ENCODE measurements at places on chromosomes 4 and X.
A peak's percentile ranks its signal among the peaks of the same experiment; 100 is the strongest.

- DNase-seq = no peak
Observed at GRCh38 chr4:114281164-114281960, 301.9 kb upstream of the ARSJ start.

GRCh38 chr4:153809916-153810810, 21.3 kb upstream of the SFRP2 start:
- no peak for DNase-seq

- DNase-seq = no peak
Observed at GRCh38 chrX:41720125-41720779, 3.7 kb upstream of the GPR82 start.

- DNase-seq = no peak
Observed at GRCh38 chrX:129808158-129808828, 28.5 kb downstream of the SASH3 start.

DNA sequence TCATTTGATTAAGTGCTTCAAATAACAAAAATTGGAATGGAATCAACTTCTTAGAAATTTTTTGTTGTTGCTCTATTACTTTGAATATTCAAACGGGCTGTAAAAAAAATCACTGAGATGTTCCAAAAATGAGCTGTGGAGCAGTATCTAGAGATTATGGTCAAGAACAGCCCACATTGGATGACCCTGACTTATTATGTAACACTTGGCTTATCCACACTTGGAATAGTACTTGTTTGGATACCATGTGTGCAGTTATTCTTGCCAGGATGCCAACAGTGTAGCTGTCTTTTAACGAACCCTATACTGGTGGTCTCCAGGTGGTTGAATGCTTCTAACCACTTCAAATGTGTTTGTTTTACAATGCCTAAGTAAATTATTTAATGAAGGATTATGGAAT, 64.9 kb upstream of the CAMK2D start:
- no peak for DNase-seq

DNA sequence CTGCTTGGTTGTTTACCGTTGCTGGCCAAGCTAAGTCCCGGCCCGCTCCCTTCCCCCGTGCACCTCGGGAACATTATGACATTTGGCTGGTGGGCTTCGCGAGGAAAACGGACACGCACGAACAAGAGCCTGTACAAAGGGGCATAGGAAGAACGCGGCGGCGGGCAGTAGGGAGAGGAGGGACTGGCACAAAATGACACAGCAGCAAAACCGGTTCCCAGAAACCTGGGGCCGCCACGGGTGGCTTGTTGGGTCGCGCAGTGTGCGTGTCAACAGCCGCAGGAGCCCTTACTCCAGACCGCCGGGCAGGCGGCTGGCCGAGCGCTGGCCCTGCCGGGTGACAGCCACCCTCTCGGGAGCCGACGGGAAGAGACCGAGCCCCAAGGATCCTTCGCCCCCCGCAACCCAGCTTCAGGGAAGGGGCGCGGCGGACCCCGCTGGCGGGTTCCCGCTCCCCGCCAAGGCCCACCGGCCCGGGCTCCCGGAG, 1.6 kb upstream of the LIN54 start:
- peak; percentile 56 for DNase-seq

DNA sequence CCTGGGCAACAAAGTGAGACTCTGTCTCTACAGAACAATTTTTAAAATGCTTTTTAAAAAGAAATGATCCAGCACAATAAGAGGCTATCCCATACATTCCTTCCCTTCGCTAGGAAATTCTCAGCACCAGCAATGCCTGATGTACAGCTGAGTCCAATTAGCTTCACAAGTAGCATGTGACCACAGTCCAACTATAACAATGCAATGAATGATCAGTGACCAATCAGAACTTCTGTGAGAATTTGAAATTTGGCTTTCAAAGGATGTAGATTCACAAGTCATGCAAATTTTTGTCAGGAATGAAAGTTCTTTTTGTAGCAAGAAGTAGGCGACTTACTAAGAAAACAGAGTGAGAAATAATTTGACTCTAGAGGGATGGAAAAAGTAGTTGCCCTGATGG, 278.5 kb upstream of the UGT8 start:
- DNase-seq = no peak

DNA sequence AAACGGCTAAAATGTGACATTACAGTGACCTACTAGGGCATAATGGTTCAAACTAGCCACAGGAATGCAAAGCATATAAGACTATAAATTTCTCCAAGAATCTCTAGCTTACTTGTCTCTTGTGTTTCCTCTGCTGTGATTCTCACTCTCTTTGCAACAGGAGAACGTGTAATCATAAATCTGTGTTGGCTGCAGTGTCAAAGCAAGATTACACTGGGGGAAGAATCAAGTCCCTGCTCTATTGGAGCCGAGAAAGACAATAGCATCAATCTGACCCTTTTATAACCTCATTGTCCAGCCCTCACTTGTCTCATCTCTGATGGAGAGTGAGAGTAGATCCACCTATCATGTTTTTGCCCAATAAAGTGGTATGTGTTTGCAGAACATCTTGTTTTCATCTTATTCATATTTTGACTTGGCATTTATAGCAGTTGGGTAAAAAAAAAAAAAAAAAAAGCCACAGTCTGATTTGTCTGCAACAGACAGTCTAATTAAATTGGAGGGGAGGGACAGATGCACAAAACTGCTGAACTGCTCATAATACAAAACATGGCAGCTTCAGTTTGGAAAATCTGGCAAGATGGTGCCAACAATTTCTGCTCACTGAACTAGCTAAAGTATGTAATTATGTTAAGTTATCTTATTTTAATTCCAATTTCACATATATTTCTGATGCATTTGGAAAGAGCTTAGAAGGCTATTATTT, 165.0 kb upstream of the GABRA2 start:
- DNase-seq = no peak

DNA sequence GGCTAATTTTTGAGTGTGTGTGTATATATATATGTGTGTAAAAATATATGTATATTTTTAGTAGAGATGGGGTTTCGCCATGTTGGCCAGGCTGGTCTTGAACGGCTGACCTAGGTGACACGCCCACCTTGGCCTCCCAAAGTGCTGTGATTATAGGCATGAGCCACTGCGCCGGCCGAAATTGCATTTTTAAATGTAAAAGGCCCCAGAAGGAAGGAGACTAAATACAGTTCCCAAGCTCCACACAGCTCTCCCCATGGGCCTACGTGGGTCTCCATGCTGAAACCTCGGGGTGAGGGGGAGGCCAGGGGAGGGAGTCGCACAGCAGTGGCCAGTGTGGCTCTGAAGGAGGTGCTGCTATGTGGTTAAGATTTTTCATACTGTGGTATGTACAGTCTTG, 12.8 kb upstream of the CDKN2AIP start:
- no peak for DNase-seq

- DNase-seq = no peak
Observed at GRCh38 chrX:17456526-17456925, 81.5 kb downstream of the NHS start.

DNA sequence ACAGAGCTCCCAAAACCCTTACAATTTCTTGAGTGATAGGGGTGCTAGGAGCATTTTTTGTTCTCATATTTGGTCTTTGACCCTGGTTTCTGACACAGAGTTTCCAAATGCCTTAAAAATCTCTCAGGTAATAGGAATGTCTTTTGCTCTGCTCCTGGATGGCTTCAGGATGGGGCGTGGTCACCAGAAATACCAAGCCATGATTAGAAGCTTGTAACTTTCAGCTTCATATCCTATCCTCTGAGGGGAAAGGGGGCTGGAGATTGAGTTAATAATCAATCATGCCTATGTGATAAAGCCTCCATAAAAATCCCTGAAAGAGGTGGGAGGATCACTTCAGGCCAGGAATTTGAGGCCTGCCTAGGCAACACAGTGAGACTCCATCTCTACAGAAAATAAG, 34.6 kb upstream of the IL9R start:
- DNase-seq = no peak

GRCh38 chr4:185212581-185212980, 3.2 kb downstream of the SNX25 start:
- no peak for DNase-seq

DNA sequence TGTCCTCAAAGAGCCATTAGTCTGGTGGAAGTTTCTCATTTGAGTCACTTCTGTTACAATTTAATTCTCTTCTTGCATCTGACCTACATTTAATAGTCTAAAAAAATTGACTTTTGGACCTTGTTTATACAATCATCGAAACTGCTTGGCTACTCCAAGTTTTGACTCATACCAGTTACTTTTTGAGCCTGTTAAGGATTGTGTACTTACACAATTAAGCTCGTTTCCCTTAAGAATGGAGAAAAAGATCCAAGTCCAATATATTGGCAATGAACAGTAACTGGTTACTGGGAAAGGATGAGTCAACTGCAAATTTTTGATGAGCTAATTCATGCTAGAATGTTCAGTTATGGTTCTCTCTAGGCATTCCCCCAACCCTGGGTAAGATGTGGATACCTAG, 58.2 kb downstream of the DCX start:
- no peak for DNase-seq

GRCh38 chrX:11478911-11479310, 185.7 kb downstream of the AMELX start:
- DNase-seq = no peak

DNA sequence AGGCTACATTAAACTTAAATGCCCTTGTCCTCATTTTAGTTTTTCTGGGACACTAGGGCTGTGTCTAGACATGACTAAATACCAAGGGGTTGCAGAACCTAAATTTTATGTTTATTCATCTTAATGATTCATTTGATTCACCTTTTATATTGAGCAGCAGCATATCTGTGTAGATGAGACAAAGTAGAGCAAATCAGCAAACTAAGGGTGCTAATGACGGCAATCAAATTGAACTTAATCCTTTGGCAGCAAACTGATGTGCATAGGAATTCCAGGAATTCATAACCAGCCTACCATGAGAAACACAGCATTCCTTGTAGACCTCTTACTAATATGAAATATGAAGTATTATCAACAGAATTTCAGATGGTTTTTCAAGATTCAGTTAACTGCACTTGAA, 25.1 kb downstream of the EPHA5 start:
- DNase-seq = no peak

DNA sequence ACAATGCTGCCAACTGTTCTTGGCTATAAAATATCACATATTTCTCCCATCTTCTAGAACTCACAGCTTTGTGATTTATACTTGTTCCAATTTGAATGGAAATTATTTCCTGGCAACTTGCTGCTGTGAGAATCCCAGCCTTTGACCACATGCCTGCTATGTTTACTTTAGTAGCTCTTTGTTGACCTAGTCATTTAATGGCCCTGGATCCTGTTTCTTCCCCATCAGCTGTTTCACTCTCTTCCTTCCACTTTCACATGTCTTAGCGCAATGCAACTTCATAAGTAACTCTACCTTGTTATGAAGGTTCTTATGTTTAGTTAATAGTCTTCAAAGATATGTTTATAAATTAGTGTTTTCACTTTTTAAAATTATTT, 1973.6 kb upstream of the AGA start:
- no peak for DNase-seq

- peak; percentile 44 for DNase-seq
Observed at GRCh38 chr4:72567821-72568675, 973 bp downstream of the ADAMTS3 start.

GRCh38 chr4:15649914-15650545, 5.1 kb downstream of the FBXL5 start:
- no peak for DNase-seq

DNA sequence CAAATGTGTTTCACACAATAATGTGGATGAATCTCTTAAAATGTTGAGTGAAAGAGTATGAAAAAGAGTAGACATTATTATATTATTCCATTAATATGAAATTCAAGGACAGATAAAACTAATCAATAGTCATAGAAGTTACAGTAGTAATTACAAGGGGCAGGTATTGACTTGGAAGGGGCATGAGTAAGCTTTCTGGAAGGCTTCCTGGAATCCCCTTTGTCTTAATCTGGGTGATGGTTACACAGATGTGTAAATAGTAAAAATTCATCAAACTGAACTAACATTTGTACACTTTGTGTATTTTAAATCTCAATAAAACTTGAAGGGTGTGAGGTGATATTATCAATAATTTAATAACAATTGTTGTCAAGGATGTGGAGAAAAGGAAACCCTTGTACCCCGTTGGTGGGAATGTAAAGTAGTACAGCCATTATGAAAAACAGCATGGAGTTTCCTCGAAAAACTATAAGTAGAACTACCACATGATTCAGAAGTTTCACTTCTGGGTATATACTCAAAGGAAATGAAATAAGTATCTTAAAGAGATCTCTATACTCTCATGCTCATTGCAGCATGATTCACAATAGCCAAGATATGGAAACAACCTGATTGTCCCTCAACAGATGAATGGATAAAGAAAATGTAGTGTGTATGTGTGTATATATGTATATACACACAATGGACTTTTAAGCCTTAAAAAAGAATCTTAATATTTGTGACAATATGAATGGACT, 96.9 kb upstream of the MID1IP1 start:
- no peak for DNase-seq

- DNase-seq = no peak
Observed at GRCh38 chr4:150782311-150782710, 200.4 kb downstream of the MAB21L2 start.

GRCh38 chr4:11342401-11342800, 86.3 kb downstream of the HS3ST1 start:
- no peak for DNase-seq

- DNase-seq = no peak
Observed at GRCh38 chr4:173013232-173013930, 155.2 kb upstream of the GALNT7 start.

DNA sequence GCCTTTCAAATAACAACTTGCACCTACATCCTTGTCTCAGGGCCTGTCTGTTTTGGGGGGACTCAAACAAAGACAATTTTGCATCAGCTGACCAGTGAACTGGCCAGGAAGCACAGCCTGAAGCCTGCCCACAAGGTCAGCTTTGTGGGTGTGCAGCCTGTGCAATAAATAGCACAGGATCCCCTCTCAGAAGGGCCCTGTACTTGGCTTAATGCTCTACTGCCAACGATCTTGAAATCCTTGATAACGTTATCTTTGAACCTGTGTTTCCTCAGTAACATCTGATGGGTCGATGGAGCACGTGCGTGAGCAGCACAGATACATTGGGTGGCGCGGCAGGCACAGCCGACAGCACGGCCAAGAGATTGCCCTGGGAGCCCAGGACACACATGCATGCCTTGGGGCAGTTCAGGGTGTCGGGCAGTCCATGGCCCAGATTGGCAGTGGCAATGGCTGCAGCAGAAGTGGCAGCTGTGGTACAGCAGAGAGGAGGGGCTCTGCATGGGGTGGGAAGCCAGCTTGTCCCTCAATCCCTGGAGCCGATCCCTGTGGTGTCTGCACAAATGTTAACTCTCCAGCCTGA, 58.8 kb upstream of the ATP6AP2 start:
- peak; percentile 48 for DNase-seq

GRCh38 chr4:175290401-175290800, 372.2 kb downstream of the ADAM29 start:
- no peak for DNase-seq

Measured in dorsolateral prefrontal cortex (tissue), 122 donors.